Breast epithelium (tissue), 4 donors: ENCODE measurements at places on chromosomes 6 and 20. TPM values are rescaled to one million over a fixed set of nuclear protein-coding genes. Genes with fewer than 3 reads are reported as not detected.

GRCh38 chr6:138948546-138949179 lies 39.4 kb downstream of the REPS1 start:
- no peak for DNase-seq

- no peak for DNase-seq
These were observed 2.7 kb downstream of the DEFB112 start for GRCh38 chr6:50047026-50047425.

GRCh38 chr20:49929142-49929494 lies 7.1 kb upstream of the RNF114 start:
- DNase-seq = no peak

- no peak for DNase-seq
These were observed 3.3 kb upstream of the PACSIN1 start for GRCh38 chr6:34462551-34462971.

- DNase-seq = peak; percentile 80
These were observed 698 bp downstream of the FAM210B start for GRCh38 chr20:56359212-56360132.

GRCh38 chr6:41642090-41642959 lies 4.1 kb downstream of the MDFI start:
- no peak for DNase-seq

GRCh38 chr20:8569766-8570165 lies 437.7 kb downstream of the PLCB1 start:
- DNase-seq = no peak

- no peak for DNase-seq
These were observed 90.2 kb downstream of the ADTRP start for GRCh38 chr6:11688425-11688709.

- DNase-seq = no peak
These were observed 20.3 kb downstream of the CST4 start for GRCh38 chr20:23668477-23668951.

DNA sequence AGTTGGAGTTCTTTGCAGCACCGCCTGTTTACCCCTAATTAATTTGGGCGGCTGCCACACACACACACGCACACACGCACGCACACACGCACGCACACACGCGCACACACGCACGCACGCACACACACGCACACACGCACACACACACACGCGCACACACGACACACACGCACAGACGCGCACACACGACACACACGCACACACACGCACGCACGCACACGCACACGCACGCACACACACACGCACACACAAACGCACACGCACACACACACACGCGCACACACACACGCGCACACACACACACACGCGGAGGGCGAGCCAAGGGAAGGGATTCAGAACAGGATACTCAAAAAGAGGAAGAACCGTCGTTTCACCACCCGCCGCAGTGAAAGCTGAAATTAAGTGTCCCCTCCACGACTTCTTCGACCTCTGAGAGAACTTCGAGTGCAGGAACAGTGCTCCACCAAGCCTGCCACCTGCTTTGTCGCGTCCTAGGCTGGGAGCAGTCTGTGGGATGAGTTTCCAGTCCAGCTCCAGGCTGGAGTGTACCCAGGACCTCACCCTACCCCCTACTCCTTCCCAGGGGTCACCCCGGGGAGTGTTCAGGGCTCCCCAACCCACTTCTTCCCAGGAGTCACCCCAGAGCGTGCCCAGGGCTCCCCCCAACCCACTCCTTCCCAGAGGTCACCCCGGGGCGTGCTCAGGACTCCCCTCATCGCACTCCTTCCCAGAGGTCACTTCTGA lies 1.1 kb downstream of the RNASET2 start:
- no peak for DNase-seq

- DNase-seq = no peak
These were observed 48.3 kb downstream of the ATXN1 start for GRCh38 chr6:16712931-16713484.

GRCh38 chr6:90932351-90932750 lies 345.5 kb upstream of the MAP3K7 start:
- no peak for DNase-seq

GRCh38 chr6:126672649-126673048 lies 332.7 kb downstream of the CENPW start:
- DNase-seq = no peak

GRCh38 chr6:131581523-131581922 lies 8.5 kb downstream of the ARG1 start:
- DNase-seq = no peak

GRCh38 chr6:90446164-90446563 lies 140.7 kb downstream of the MAP3K7 start:
- DNase-seq = no peak

- DNase-seq = no peak
These were observed 59.5 kb downstream of the UTRN start for GRCh38 chr6:144344646-144345045.

DNA sequence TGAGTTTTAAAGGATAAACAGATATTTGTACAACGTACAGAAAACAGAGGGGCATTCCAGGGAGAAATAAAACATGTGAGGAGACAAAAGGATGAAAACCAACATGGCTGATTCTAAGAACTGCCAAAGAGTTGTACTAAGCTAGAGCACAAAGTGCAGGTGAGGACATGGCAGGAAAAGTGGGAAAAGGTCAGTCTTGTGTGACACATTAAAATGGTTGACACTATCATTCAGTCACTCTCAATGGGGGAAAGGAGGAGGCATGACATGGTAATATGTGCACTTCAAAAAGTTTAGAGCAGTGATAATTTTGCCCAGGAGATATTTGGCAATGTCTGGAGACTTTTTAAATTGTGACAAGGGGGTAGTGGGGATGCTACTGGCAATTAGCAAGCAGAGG lies 21.8 kb downstream of the PHIP start:
- no peak for DNase-seq

GRCh38 chr6:54654381-54654780 lies 192.2 kb upstream of the FAM83B start:
- DNase-seq = no peak

DNA sequence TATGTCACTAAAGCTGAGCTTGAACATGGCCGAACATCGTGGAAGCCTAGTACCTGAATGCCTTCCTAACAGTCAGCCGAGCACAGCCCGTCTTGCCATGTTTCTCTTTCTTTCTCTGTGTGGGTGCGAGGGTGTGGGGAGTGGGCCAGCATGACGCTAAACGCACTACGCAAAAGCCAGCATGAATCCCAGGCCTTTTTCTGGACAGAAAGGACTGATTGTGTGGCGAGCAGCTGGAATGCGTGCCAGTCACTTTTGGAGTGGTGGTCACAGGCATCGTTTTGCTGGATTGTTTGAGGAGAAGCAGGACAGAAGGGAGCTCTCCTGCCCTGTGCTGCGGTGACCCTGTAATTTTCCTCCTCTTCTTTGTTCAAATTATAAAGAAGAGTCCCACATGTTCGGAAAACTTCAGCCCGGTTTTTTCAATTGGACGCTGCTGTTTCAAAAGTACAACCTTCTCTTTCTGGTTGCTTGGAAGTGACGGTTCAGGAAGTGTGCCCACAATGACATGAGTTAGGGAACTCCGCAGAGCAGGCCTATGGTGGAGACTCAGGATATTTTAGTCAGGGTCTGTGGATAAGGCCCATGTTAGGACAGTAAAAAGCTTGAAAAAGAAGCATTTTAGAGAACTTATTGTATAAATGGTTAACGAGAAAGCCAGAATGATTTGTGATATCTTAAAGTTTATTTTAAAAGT lies 54.3 kb downstream of the PDE7B start:
- no peak for DNase-seq

- no peak for DNase-seq
These were observed 44.1 kb downstream of the BLTP3A start for GRCh38 chr6:34836008-34836407.

GRCh38 chr6:140627002-140627401 lies 1252.6 kb upstream of the CITED2 start:
- no peak for DNase-seq

GRCh38 chr6:133244519-133244918 lies 3.4 kb downstream of the EYA4 start:
- DNase-seq = no peak

DNA sequence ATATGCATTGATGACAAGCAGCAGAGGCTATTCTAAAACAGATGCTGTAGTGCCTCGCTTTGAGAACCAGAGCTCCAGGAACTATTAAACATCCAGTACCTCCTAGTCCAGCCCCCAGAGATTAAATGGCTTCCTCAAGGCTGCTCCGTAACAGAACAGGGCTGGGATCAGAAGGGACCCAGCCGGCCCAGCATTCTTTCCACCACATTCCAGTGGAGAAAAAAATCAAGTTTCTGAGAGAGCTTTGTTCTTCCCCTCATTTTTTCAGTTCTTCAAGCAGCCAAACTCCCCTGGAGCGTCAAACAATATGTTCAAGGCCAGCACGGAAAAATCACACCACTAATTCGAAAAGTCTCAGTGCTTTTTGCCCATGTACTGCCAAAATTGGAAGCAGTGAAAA lies 5.8 kb upstream of the STMND1 start:
- no peak for DNase-seq

DNA sequence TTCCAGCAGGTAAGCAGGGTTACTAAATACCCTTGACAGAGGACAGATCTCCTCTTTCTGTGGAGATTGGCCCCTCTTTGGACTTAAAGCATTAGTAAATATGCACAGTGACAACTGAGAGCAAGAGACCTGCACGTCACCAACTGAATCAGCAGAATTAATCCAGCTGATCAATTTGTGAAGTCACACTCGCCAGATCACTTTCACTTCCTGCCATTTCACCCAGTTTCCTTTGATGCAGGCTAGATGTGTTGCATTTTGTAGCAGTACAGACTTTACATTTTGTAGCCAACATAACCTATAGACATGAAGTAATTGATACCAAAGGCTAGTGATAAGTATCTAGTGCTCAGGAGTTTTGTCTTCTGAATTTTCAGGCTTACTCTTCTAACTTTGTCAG lies 11.9 kb downstream of the SYNE1 start:
- no peak for DNase-seq

GRCh38 chr6:7922596-7922995 lies 12.0 kb upstream of the TXNDC5 start:
- no peak for DNase-seq

DNA sequence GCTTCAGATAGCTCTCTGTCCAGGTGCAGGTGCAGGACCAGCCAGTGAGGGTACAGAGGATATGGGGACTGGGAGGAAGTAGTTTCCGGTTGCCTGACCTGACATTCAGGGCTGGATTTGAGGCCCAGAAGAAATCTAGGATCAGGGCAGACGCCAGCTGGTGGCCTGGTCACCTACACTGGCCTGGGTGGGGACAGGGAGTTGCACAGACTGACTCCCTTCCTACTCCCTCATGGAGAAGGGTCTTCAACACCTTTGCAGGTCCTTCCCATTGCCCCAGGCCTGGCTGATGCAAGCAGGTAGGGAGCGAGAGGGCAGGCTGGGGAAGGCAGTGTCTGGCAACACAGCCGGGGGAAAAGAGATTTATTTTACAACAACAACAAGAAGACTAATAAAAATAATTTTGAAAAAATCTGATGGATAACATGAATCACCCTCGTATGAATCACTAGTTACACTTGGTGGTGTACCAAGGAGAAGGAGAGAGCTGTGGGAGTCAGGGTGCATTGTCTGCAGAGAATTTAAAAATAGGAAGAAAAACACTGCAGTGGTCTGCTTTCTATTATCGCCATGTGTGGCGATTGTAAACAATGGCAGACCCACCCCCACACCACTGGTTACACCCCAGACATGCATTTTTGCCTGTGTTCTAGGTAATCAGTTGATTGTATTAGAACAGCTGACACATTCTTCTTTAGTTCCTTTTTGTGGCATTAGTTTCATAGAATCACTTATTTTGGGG lies 62.3 kb upstream of the SNX9 start:
- DNase-seq = no peak

DNA sequence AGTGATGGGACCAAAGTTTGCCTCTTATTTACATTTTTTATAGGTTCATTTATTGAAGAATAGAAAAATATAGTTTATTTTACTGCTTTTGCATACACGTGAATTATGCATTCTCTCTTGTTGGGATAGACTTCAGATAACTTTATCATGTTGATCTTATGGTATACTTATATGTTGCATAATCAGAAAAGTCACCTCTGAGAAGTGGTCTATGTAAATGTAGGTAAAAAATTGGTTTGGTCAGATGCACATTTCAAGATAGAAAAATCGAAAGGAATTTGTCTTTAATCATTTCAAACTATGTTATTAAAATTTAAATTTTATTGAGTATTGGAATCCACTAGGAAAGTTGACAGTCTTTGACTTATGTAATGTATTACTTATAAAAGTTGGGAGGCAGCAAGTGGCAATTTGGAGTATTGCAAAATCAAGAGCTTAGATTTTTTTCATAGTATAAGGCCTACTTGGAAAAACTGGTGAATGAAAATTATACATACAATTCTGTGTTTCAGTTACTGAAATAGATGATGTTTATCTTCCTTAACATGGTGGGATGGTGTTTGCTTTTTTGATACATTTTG lies 2.4 kb downstream of the PHF3 start:
- no peak for DNase-seq

- DNase-seq = no peak
These were observed 485.9 kb upstream of the JAG1 start for GRCh38 chr20:11159728-11160127.

DNA sequence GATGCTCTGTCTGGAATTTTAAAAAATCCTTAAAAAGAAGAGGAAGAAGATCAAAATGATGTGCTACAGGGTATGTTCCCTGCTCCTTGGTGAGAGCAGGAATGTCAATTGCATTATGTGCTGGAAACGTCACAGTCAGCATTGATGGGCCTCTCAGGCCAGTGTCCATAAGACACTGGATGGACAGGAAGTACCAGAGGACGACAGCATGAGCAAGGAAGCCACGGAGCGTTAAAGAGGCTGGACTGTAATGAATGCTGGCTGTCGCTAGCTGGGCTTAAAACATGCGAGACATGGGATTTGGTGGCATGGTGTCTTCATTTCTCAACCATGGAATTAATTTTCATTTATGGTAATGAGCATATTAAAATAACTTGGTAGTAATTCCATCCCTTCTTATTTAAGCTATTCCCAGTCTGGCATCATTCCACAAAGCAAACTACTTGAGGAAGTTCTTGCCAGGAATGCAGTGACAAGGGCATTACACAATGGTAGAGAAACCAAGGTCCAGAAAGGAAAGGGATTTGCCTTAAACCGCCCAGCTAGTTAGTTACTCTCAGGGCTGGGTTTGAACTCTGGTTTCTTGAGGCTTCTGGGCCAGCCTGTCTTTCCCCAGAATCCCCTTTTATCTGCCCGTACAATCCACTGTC lies 166.6 kb upstream of the SOX4 start:
- no peak for DNase-seq

Gene SH3BGRL2
- total RNA-seq = 54.4 TPM

Gene FAM83C
- total RNA-seq = not detected

Gene IPCEF1
- total RNA-seq = 5.6 TPM

Gene SMPDL3A
- total RNA-seq = 17.0 TPM

Gene TBXT
- not detected for total RNA-seq

Gene MTFR2
- 0.73 TPM for total RNA-seq

Gene OPRL1
- 1.6 TPM for total RNA-seq

Gene ZBTB12
- 3.3 TPM for total RNA-seq

Gene C6orf141
- 6.1 TPM for total RNA-seq

Gene MYCT1
- total RNA-seq = 12.5 TPM

Gene ARFGEF3
- total RNA-seq = 22.0 TPM

Gene OXT
- 4.5 TPM for total RNA-seq

Gene HLA-DMA
- total RNA-seq = 41.9 TPM

Gene PXDC1
- total RNA-seq = 88.0 TPM

Gene TM9SF4
- 26.9 TPM for total RNA-seq

Gene FAM120B
- 28.8 TPM for total RNA-seq

Gene COL9A1
- total RNA-seq = not detected

Gene NEDD9
- total RNA-seq = 108 TPM

Gene LRRC73
- not detected for total RNA-seq

Gene TCF21
- total RNA-seq = 1.0 TPM

Gene FANCE
- total RNA-seq = 12.6 TPM

Gene LGSN
- not detected for total RNA-seq
